Cerebellum (tissue), 4 donors: ENCODE measurements at places on chromosomes 5 and 9. TPM values are rescaled to one million over a fixed set of nuclear protein-coding genes. Genes with fewer than 3 reads are reported as not detected.

The PCDHGB2 gene
- 17.1 TPM for total RNA-seq

The SH2D3C gene
- total RNA-seq: 8.5 TPM

The MEIKIN gene
- not detected for total RNA-seq

The NINJ1 gene
- total RNA-seq: 10.2 TPM

The DDX4 gene
- 0.09 TPM for total RNA-seq

The NR5A1 gene
- not detected for total RNA-seq

The KCNN2 gene
- total RNA-seq: 56.4 TPM

DNA sequence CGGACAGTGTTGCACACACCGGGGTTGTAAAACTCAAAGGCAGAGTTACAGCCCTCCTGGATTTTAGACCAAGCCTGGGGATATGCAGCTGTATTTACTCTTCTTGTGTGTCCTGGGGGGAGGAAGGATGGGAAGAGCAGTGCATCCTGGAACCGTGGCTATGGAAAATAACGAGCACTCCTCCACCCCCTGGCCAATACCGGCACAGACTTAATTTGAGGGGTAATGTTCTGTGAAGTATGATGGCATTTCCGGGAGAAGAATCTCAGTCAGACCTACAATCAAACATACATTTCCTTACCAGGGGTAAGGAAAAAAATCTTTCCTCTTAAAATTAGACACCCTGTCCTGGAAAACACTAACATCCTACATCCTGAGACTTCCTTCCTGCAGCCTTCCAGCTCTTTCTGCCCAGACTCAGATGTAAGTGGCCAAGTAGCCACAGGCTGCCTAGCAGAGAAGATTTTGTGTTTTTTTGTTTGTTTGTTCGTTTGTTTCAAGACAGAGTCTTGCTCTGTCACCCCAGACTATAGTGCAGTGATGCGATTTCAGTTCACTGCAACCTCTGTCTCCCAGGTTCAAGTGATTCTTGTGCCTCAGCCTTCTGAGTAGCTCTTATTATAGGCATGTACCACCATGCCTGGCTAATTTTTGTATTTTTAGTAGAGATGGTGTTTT, 11.0 kb upstream of the ERMP1 start:
- DNase-seq: no peak

DNA sequence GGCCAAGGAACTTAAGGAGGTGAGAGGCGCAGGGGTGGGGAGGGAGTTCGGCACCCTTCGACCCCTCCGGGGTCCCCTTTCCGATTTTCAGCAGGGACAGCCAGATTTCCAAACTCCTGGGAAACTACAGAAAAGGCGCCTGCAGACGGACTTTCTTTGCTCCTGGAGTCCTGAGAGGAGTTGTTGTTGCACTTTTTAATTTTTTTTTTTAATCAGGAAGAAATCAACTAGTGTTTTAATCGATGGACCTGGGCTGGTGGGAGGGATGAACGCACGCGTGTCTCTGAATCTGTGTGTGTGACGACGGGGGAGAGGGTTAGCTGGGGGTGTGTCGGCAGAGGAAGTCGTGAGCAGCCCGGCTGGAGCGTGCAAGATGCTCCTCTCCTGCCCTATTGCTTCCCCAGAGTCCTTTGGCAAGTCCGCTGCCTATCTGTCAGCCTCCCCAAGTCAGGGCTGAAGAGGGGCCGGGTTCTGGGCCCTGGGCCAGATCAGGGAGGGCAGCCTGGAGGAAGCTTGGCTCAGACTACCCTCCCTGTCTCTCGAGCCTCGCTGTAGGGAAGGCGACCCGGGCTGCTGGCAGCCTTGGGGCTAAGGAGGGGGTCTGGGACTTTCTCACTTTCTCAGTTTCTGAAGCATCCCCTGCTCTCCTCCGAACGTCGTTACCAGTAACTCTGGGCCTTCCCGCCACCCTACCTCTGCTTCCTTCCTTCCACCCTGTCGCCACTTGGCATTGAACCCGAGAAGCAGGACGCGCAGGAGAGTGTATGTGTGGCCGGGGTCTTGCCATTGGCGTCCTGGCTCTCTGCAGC, 731 bp downstream of the PRR16 start:
- DNase-seq: peak; percentile 70

DNA sequence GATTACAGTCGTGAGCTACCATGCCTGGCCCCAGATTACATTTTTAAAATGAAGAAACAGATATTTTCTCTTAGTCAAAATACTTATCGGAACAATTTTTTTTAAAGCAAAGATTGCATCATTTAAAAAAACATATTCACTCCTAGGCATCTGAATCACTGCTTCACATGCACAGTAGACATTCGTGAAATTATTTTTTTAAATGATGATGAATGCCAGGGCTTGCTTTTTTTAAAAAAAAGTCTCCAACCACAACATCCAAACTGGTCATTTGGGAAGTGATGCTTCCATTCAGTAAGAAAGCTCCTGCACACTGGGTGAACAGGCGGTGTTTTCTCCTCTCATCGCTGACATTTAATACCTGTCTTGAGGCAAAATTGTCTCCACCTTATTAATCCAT, 223.0 kb upstream of the DMRT1 start:
- DNase-seq: no peak

- DNase-seq: no peak
Measured at GRCh38 chr9:90802386-90802985, 867 bp downstream of the SYK start.

DNA sequence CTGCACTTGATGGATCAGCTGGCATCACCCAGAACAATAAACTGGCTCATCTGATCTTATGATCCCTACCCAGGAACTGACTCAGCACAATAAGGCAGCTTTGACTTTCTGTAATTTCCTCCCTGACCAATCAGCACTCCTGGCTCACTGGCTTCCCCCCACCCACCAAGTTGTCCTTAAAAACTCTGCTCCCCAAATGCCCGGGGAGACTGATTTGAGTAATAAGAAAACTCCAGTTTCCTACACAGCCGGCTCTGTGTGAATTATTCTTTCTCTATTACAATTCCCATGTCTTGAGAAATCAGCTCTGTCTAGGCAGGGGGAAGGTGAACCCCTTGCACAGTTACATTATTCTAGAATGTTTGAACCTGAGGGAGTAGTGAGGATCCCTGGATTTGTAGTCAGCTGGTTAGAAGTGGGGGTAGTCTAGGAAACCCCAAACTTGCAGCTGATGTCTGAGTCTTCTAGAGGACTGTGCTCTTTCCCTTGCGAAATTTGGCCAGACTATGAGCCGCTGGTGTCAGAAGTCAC, 111.7 kb upstream of the NEK6 start:
- no peak for DNase-seq

DNA sequence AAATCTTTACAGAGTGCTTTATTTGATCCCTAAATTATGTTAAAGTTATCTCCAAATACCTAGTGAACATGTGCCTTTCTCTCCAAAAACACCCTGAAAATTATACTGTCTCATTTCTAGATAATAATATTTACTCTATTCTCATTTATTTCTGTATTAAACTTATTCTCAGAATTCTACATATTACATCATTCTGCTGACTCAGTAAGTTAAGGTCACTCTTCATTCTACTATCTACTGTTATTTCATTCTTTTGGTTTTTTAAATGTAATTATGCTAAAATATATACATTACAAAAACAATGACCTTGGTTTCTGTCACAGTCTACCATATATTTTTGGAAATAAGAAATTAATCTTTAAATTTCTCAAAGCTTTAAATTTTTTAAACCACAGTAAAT, 96.2 kb downstream of the RICTOR start:
- DNase-seq: no peak

DNA sequence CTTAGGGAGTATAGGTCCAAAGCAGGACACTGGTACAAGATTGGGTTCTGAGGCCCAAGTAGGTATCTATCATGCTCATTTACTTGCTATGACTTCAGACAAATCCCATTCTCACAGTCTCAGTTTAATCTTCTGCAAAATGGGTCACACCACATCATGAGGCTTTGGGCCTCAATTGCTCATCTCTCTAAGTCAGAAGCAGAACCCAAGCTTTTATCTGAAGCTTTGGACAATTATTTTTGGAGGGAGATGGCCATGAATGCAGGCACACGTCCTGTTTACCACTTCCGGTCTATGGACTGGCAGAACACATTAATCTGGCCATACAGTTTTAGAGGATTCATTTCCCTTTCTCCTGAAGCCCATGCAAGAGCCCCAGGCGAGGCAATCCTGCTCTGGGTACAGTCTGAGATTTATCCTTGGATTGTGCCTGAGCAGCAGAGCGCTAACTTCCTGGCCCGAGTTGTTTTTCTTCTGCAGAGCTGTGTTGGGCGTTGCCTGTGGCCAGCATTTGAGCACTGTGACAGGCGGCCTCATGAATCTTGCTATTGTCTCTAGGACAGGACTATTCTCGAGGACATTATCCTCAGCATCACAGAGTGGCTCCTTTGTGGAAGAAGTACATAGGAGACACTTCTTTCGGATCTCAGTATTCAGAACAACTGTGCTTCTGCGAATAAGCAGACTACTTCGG, 16.1 kb downstream of the SLC22A4 start:
- DNase-seq: no peak

- DNase-seq: no peak
Measured at GRCh38 chr5:61666064-61666621, 334.1 kb downstream of the ZSWIM6 start.

GRCh38 chr5:126769703-126770102, 7.2 kb upstream of the LMNB1 start:
- DNase-seq: no peak

GRCh38 chr5:89255845-89256463, 373.0 kb upstream of the MEF2C start:
- no peak for DNase-seq

DNA sequence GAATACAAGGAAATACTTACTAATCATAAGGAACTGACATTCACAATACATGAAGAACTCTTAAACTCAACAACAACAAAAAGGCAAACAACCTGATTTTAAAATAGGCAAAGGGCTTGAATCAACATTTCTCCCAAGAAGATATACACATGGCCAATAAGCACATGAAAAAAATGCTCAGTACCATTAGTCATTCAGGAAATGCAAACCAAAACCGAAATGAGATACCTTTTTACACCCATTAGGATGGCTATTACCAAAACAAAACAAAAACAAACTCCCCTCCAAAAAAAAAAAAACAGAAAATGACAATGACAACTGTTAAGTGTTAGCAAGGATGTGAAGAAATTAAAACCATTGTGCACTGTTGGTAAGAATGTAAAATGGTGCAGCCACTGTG, 104.1 kb upstream of the ZNF462 start:
- DNase-seq: no peak

DNA sequence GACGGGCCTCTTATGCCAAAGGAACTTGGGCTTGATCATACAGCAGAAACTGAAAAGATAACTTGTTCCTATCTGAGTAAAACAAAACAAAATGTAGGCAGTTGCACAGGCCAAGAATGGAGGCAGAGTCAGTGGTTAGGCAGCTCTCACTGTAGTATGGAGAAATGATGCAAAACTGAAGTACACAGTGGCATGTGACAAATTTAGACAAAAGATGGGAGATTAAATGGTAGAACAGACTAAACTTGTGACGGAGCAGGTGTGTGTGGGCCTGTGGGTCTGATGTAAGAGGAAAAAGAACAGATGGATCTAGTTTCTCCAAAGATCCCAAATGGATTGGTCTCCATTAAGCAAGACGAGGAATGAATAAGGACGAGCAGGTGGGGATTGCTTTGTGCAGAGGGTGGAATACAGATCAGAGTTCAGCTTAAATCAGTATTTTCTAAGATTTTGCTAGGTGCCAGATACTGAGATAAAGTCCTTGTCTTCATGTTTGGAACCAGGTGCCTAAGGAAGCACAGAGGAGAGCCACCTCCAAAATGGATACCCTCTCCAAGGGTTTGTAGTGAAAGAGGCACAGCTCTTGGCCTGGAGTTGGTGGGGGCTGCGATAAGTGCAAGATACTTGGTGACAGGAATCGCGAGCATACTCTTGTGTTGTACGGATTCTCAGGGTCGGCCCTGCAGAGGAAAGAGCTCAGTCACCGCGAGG, 722 bp upstream of the DCP2 start:
- DNase-seq: peak; percentile 10

- DNase-seq: no peak
Measured at GRCh38 chr5:40268088-40268487, 411.6 kb upstream of the PTGER4 start.

- no peak for DNase-seq
Measured at GRCh38 chr5:135341696-135342550, 57.1 kb downstream of the MACROH2A1 start.
